ENCODE measurements at places on chromosomes 3 and 15. TPM values are rescaled to one million over a fixed set of nuclear protein-coding genes. Genes with fewer than 3 reads are reported as not detected.

GP9 gene
- not detected for polyA plus RNA-seq

HTR3E gene
- polyA plus RNA-seq = not detected

CCDC54 gene
- not detected for polyA plus RNA-seq

GNAT1 gene
- not detected for polyA plus RNA-seq

ISLR2 gene
- 0.13 TPM for polyA plus RNA-seq

BLOC1S6 gene
- polyA plus RNA-seq = 17.5 TPM

AP3B2 gene
- polyA plus RNA-seq = 9.8 TPM

PPP1R14D gene
- not detected for polyA plus RNA-seq

Measured in GM23338 (cell line).